Skeletal muscle cell (primary cell): ENCODE measurements at places on chromosomes 5 and 9.

DNA sequence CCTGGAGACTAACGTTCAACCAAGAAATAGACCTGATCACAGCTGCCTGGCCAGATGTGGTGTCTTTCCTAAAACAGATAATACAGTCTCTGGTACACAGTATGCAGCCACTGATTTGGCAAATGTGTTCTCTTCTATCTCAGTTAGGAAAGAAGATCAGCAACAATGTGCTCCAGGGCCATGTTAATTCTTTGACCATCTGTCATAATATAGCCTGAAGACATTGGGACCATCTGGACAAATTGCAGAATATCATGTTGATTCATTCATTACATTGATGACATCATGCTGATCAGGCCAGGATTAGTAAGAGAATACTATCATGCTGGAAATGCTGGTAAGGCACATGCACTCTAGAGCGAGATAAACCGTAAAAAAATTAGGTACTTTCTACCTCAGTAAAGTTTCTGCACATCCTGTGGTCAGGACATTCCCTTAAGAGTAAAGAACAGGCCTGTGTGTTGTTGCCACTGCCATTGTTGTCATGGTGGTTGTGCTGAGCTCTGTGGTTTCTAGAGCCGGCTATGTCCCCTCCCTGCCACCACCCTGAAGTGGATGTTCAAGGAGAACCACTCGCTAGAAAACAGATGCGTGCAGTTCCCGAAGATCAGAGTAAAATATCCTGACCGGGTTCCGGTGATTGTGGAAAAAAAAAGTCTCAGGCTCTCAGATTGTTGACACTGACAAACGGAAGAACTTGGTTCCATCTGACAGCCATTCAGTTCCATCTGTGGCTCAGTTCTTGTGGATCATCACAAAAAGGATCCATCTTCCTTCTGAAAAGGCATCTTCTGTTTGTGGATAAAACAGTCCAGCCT lies 6.4 kb upstream of the JMY start:
- DNase-seq, result peak; percentile 48

DNA sequence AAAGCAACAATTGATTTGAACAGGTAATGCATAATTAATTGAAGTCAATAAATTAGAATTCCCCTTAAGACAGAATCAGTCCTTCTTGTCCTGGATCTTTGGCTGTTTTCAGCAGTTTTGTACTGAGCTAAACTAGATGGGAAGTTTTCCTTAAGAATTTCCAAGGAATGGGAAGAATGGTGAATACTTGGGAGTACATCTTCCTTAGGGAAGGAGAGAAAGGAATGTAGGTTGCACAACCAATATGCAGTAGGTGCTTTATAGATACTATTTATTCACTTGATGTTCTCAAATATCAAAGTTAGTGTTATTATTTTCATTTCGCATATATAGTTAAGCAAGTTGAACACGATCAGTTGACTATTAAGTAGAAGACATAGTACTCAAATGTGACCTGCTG lies 183.5 kb upstream of the MAP1B start:
- no peak for DNase-seq

DNA sequence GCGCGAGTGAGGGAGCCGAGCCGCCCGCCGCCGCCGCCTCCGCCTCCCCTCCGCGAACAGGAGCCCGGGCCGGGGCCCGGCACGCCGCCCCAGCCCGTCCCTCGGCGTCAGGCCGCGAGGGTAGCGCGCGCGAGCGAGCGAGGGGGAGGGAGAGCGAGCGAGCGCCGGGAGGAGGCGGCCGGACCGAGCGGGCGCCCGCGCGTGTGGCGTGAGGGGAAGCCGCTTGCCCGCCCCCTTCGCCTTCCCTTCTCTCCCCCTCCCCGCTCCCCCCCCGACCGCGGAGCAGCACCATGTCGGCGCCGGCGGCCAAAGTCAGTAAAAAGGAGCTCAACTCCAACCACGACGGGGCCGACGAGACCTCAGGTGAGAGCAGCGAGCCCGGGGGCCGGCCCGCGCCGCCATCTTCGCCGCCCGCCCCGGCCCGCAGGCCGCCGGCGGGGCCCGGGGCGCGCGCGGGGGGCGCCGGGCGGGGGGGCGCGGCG lies 312 bp downstream of the SET start:
- no peak for DNase-seq

- DNase-seq, result no peak
These were observed 59.3 kb downstream of the TRIO start for GRCh38 chr5:14202462-14202861.

- no peak for DNase-seq
These were observed 541.4 kb downstream of the KCTD16 start for GRCh38 chr5:144712090-144712489.

DNA sequence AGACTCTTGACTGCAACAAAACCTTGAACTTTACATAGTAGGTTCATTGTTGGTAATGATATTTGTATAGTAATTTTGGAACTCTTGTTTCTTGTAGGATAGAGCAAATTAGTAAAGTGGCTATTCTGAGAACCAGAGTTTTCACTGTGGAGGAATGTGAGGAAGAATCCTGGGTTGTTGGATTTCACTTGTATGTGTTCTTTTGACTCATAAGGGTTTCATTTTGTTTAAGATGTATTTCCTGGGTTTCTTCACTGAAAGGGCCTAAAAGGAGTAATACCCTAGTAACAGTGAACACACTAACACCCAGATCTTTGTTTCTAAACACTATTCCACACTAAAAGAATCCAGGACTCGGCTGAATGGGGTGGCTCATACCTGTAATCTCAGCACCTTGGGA lies 20.1 kb downstream of the TTC1 start:
- no peak for DNase-seq
